ENCODE measurements at places on chromosomes 1 and 21.

GRCh38 chr1:90707363-90707710, 9.8 kb downstream of the BARHL2 start:
- DNase-seq, result peak; percentile 81

DNA sequence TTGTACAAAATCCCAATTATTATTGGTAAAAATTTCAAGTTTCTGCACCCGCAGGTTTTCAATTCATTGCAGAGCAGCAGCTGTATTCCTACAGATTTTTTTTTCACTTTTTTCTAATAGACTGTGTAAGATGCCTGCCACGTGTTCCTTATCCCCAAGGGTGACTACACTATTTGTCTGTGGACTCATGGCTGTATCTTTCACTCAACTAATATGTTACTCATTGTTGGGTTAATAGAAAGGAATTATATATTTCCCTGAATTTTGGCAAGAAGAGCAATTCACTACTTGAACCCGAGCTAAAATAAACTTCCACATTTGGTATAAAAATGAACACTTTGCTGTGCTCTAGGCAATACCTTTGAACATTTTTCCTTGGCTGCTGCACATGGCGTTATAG, 158.7 kb downstream of the NCAM2 start:
- no peak for DNase-seq

DNA sequence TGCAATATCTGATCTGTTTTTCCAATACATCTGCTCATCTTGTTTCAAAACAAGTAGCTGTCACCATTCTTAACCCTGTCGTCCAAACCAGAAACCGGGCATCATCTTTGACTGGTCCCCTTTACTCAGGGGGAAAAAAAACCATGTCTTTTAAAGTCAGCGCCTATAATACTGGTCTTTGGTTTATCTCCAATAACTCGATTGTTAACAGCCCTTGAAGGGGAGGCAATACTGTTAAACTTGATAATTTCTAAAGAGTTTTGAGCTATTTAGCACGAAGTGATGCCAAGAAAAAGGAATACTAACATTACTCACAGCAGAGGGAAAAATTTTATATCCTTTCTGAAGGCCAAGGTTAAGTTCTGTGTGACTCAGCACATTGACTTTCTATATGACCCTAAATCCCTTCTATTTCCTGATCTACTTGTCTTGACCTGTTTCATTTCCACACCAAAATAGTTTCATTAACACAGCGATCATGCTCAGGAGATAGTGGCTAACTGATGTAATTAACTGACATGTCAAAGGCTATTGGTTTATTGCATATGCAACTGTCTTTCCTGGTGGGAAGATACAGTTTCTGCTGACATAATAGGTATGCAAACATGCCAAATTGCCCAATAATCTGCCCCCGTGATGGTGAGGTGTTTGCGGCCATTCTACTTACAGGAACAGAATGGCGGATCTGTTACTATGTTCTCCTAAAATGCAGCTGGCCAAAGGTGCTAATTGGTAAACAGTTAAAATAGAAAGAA, 59.1 kb downstream of the NFIA start:
- no peak for DNase-seq

- DNase-seq, result no peak
Observed at GRCh38 chr1:238139713-238140112, 249.0 kb upstream of the ZP4 start.

- DNase-seq, result no peak
Observed at GRCh38 chr1:39394598-39394997, 96.8 kb upstream of the BMP8A start.

DNA sequence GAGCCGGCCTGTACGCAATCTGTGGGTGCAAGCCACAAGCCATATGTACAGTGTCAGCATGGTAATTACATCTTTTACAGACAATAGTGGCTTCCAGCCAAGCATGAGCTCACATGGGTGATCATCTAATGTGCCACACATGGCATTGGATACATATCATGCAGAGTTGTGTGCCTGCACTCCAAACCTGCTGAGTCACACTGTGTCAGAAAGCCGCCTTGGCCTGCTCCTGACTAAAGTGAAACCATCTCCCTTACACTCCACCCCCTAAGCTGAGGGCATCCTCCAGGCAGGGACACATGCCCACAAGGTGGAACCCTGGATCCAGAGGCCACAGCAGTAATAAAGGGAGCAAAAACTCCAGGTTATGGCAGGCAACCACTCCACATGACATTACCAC, 72.5 kb downstream of the KCNT2 start:
- DNase-seq, result no peak

GRCh38 chr1:151684128-151684527, 32.5 kb downstream of the CELF3 start:
- DNase-seq, result no peak

DNA sequence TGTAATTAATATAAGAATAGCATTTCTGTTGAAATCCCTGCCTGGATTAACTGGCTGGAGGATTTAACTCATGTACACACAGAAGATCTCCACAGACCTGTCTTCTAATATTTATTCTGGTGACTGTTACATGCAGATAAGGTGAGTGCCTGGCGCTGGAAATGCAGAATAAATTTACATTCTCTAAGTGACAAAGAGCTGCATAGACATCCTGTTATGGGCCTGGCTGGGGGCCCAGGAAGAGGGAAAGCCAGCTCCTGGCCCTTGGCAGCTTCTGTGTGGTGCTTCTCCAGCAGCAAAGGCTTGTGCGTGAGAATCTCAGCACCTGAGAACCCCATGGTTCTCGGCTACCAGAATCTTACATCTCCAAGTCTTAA, 446.6 kb downstream of the PTPRU start:
- DNase-seq, result no peak

DNA sequence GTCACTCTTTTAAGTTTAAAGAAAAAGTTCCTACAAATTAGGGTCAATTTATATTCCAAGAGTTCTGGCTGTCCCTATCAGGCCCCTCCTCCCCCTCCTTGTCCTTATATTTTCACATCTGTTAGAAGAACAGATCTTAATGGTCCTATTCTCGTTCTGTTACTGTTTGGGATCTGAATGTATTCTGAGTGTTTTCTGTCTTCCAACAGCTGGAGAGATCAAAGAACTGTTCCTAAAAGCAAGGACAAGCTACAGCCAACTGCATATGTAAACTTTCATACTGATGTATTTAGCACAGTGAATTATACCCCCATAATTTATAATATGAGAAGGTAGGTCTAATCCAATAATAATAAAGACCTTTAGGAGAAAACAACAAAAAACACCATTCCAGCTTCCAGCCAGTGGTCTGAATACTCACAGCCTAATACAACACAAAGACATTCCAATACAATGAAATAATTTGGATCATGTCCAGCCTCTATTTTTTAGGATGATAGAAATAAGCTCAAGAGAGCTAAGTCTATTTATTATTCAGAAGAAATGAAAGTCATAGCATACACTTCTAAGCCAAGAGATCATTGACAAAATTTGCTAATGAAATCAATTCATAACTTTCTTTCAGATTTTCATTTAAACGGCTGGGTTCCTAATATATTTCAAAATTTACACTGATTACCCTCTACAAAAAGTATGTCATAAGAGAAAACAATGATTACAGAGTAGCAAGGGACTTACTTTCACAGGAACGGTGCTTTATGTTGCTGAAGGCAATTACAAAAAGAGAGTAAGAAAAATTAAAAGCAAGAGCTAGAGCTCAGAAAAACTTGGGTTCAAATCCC, 25.3 kb downstream of the WLS start:
- DNase-seq, result peak; percentile 71

GRCh38 chr1:67761091-67761490, 72.2 kb downstream of the GNG12 start:
- no peak for DNase-seq

GRCh38 chr1:117341123-117341522, 26.1 kb upstream of the MAN1A2 start:
- no peak for DNase-seq

GRCh38 chr1:115242543-115242942, 95.5 kb downstream of the NGF start:
- DNase-seq, result no peak

DNA sequence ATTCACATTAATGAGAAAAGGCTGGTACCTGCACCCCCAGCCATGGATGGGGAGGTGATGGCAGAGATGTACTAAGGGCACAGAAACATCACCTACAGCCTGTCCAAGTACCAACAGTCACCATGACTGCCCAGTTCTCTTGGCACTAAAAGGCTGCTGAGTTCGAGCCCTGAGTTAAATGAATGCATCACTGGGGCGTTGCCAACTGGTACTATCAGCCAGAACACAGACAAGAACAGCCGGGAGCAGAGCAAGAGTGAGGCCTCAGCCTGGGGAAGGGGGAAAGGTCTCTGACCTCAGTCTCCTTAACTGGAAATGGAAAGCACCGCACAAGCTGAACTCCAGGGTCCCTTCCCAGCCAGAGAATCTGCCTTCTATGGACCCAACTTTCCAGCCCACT, 60.5 kb downstream of the GLIS1 start:
- no peak for DNase-seq

- DNase-seq, result no peak
Observed at GRCh38 chr1:231091415-231091814, 51.4 kb upstream of the FAM89A start.

DNA sequence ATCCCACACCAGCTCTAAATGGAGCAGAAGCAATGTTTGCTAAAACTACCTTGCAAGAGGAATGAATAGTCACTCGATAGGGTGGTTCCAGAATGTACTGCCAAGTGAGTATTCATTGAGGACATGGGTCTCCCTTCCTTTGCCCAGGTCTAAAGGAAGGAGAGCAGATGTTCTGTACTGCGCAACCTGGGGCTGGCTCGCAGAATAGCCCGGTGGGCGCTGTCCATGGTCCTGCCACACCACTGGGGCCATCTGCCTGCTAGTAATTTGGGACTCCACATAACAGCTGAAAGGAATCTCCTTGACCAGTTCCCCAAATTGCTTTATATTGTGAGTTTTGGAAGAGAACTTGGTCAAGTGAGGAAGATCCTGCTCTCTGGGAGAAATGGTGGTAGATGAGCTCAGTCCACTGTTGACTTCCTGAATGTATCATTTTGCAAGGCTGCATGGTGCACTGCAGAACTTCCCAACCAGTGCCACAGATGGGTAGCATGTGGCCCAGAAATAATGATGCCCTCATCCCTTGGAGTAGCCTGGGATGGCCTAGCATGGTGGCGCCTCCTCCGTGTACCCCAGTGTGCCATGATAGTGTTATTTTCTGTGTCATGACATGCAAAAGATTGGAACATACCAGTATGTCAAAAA, 5.7 kb downstream of the SLC6A17 start:
- peak; percentile 72 for DNase-seq

All from renal pelvis (tissue), 12 donors.